Progenitor cell of endocrine pancreas (in vitro differentiated cells): ENCODE measurements at places on chromosomes 6 and 20. TPM values are rescaled to one million over a fixed set of nuclear protein-coding genes. Genes with fewer than 3 reads are reported as not detected.

TCF15 gene
- not detected in 2 replicates for total RNA-seq

RBBP8NL gene
- 14.4 and 17.5 TPM in 2 replicates for total RNA-seq

ADGB gene
- 0.04 TPM in 1 of 2 replicates, not detected in the other for total RNA-seq

ZC3H12D gene
- total RNA-seq: 0.48 and 0.71 TPM in 2 replicates

JPH2 gene
- 0.12 and 0.24 TPM in 2 replicates for total RNA-seq

CLPSL1 gene
- total RNA-seq: not detected in 2 replicates

AK9 gene
- total RNA-seq: 12.8 and 16.4 TPM in 2 replicates

SDC4 gene
- 112 and 121 TPM in 2 replicates for total RNA-seq

DEFB124 gene
- not detected in 2 replicates for total RNA-seq

ISM1 gene
- 0.36 and 0.73 TPM in 2 replicates for total RNA-seq

SPATS1 gene
- not detected in 2 replicates for total RNA-seq

- DNase-seq: no peak
Observed at GRCh38 chr20:53837126-53837826, 233.1 kb downstream of the BCAS1 start.

GRCh38 chr6:71388068-71388744, 99.6 kb downstream of the OGFRL1 start:
- DNase-seq: no peak

GRCh38 chr20:60822699-60823607, 429.1 kb upstream of the CDH4 start:
- no peak for DNase-seq

- DNase-seq: no peak
Observed at GRCh38 chr20:40255365-40255764, 433.7 kb downstream of the MAFB start.

- no peak for DNase-seq
Observed at GRCh38 chr6:151004383-151005024, 139.0 kb downstream of the MTHFD1L start.

GRCh38 chr6:100891079-100891478, 9.9 kb upstream of the ASCC3 start:
- no peak for DNase-seq

GRCh38 chr6:75217193-75217592, 11.3 kb upstream of the COL12A1 start:
- no peak for DNase-seq

DNA sequence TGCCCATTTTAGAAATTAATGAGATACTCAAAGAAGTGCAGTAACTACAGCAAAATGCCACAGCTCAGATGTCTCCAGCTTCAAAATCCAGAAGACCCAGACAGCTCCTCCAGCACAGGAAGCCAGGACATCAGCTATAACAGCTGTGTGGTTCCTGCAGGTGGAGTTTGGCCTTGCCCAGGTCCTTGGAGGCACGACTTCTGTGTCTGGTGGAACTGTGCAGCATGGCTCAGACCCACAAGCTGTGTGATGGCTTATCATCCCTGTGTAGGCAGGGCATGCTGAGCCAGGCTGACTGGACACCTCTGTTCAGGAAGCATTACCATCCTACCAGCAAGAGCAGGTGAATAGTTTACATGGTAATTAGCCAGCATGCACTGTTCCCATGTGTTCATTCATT, 26.5 kb upstream of the CD93 start:
- DNase-seq: no peak

DNA sequence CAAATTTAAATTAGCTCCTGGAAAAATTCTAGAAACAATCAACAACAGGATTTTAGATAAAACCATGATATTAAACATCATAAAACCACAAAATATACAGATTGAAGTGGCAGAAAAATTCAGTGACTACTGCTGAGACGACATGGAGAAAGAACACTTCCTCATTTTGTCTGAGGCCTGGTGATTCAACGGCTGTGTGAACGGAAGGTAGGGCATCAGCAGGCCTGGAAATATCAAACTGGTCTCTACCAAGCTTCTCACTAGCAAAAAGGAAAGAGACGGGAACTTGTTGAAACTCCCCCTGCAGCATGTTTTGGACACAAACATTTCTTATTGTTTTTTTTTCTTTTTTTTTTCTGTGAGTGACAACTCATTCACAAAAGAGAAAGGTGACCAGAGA, 58.0 kb upstream of the AHI1 start:
- no peak for DNase-seq

GRCh38 chr6:154384191-154384590, 27.6 kb upstream of the IPCEF1 start:
- no peak for DNase-seq

GRCh38 chr6:168031411-168031971, 34.0 kb downstream of the KIF25 start:
- DNase-seq: no peak

DNA sequence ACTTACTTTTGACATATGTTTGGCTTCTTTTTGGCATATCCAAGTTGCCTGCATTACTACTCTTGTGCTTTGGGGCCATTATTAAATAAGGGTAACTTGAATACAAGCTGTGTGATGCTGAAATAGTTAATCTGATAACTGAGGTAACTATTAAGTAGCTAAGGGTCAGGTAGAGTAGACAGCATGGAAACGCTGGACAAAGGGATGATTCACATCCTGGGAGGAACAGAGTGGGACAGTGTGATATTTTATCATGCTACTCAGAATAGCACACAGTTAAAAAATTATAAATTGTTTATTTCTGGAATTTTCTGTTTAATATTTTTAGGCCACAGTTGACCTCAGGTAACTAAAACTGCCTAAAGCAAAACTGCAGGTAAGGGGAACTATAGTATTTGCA, 483.9 kb downstream of the RFPL4B start:
- DNase-seq: no peak

DNA sequence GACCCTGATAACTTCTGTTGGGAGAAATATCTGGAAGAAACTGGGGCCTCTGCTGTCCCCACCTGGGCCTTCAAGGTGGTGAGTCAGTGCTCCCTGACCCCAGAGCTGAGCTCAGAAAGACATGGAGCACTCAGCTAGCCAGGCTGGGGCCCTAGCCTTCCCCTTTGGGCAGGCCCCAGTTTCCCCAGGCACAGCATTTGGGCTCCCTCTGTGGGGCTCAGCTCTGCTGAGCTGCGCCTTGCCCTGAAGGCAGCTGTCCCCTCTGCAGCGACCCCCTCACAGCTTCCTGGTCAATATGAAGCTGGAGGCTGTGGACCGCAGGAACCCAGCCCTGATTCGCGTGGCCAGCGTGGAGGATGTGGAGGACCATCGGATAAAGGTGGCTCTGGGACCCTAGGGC, 24.8 kb upstream of the SGK2 start:
- no peak for DNase-seq

GRCh38 chr20:54107181-54107580, 36.8 kb upstream of the BCAS1 start:
- DNase-seq: no peak

GRCh38 chr6:117397536-117398227, 28.1 kb downstream of the ROS1 start:
- DNase-seq: no peak

DNA sequence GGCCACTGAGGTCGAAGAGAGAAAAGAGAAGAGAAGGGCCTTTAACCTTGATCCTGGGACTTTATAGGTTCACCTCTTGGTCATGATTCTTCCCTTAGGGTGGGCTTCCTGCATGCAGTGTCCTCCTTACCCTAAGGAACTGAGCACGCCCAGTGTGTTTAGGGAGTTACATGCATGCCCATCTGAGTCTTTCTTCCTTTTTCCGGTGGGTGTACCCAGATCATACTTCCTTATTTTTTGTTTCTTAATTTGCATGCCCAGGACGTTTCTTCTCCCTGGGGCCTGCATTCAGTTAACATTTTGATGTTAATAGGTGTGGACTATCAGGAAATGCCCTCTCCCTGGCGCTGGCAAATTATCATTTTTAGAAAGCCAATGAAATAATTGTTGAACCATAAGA, 91.5 kb downstream of the HTR1B start:
- DNase-seq: no peak

GRCh38 chr6:75124983-75125382, 80.9 kb downstream of the COL12A1 start:
- DNase-seq: no peak

DNA sequence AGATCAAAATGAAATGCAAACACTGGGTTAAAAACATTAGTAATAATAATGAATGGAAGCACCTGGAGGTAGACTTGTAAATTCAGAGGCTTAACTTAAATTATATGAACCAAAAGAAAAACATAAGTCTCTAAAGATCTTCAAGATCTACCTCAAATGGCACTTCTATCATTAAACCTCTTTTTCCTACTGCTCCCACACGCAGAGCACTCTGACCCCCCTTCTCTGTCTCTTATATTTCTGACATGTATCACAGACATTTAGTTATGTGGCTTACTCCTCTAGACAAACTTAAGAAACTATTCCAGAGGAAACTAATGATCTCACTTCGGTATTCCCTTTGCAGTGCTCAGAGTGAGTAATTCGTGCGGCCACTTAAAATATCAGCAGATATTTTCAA, 1.1 kb downstream of the TBC1D32 start:
- no peak for DNase-seq

DNA sequence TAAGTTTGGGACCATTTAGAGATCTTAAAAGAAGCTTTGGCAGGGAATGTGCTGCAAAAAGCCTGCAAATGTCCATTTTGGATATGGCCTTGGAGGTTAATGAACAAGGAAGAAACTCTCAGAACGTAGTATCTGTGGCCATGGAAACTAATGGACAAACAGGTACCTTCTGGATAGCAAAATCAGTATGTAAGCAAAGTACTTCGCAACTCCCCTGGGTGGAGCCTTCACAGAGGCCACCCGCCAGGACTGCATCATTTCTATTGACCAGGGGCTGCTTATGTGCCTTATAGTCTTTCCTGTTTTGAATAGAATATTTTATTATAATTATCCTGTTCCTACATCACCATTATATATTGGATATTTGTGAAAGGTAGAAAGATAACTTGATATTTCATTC, 510.8 kb upstream of the SYNCRIP start:
- no peak for DNase-seq

GRCh38 chr6:37171201-37171969, 1.4 kb downstream of the PIM1 start:
- peak; percentile 23 for DNase-seq

- DNase-seq: no peak
Observed at GRCh38 chr6:81636930-81637568, 115.4 kb downstream of the TENT5A start.

GRCh38 chr6:134676307-134677281, 273.3 kb downstream of the ALDH8A1 start:
- DNase-seq: no peak

GRCh38 chr6:12827921-12828320, 111.4 kb downstream of the PHACTR1 start:
- no peak for DNase-seq

GRCh38 chr6:77834591-77834996, 181.8 kb downstream of the MEI4 start:
- DNase-seq: peak; percentile 11

GRCh38 chr6:43013097-43013842, 476 bp downstream of the MEA1 start:
- no peak for DNase-seq

- DNase-seq: no peak
Observed at GRCh38 chr6:166908811-166909210, 47.5 kb downstream of the RNASET2 start.

- no peak for DNase-seq
Observed at GRCh38 chr6:77021232-77021631, 442.1 kb downstream of the HTR1B start.

DNA sequence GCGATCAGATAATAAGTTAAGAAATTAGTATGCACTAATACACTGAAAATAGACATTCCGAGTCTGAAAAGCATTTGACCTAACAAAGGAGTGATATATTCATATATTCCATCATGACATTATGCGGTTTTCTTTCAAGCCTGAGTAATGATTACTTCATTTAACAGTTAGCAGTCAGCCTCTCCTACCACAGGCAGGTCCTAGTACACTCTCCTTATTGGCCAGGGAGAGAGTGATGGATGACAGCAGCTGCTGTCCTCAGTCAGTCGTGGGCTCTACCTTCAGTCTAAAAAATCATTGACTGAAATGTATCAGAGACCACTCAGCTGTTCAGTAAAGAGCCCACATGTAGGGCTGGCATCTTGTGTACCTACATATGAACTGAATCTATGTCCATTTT, 33.2 kb upstream of the VGLL2 start:
- DNase-seq: no peak

GRCh38 chr6:28856620-28857005, 67.2 kb downstream of the TRIM27 start:
- DNase-seq: no peak

GRCh38 chr20:53298260-53298659, 295.4 kb downstream of the ZNF217 start:
- DNase-seq: no peak

DNA sequence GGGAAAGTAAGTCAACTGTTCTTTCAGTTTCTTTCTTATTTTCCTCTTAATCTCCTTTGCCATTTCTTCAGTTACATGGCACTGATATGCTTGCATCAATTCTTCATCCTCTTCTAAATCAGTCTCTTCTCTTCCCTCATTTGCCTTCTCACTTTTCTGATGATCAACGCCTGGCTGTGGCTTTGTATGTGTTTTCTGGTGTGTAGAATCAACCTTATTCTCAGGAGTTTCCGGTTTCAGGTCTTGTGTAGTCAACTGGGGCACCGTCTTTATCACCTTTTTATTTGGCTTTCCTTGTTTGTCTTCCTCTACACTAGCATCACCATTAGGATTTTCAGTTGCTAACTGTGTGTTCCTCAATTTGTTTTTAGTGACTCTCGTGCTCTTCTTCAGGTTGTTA, 31.6 kb downstream of the AHI1 start:
- DNase-seq: no peak

GRCh38 chr6:162666246-162666645, 61.3 kb downstream of the PRKN start:
- DNase-seq: no peak

- DNase-seq: no peak
Observed at GRCh38 chr6:111430605-111431376, 52.2 kb downstream of the REV3L start.

DNA sequence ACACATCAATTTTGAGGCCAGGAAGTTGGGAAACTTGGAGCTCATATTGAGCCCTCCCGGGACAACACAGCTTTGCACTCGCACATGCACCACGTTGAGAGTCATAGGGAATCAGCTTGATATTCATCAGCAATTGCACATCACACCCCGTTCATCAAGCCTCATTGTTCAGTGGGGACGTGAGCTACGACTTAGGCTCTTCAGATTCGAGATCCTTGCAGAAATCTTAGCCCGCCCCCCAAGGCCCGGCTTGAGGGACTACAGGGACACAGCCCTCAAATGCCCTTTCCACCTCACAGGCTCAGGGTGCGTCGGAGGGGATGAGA, 93.0 kb upstream of the MAFB start:
- DNase-seq: no peak

- DNase-seq: no peak
Observed at GRCh38 chr6:9614778-9615177, 800.1 kb downstream of the TFAP2A start.
